ENCODE measurements at places on chromosomes 3 and 15.

- DNase-seq: no peak
These were observed 40.4 kb downstream of the MUC20 start for GRCh38 chr3:195761123-195761566.

- peak; percentile 38 for DNase-seq
These were observed 22.8 kb downstream of the EFCC1 start for GRCh38 chr3:129023909-129024308.

DNA sequence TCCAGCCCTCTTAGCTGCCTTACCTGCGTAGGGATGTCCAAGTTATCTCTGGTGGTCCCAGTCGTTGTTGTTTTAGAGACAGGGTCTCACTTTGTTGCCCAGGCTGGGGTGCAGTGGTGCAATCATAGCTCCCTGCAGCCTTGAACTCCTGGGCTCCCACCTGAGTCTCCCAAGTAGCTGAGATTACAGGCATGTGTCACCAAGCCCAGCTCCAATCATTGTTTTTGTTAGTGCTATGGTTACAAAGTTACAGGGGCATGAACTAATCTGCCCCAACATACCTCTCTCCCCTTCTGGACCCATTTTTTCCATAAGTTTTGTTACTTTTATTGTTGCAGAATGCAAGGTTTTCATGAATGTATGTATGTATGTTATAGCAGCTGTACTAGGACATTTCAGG lies 54.7 kb downstream of the CTDSPL2 start:
- DNase-seq: no peak

- no peak for DNase-seq
These were observed 542 bp downstream of the INKA1 start for GRCh38 chr3:49803465-49804140.

DNA sequence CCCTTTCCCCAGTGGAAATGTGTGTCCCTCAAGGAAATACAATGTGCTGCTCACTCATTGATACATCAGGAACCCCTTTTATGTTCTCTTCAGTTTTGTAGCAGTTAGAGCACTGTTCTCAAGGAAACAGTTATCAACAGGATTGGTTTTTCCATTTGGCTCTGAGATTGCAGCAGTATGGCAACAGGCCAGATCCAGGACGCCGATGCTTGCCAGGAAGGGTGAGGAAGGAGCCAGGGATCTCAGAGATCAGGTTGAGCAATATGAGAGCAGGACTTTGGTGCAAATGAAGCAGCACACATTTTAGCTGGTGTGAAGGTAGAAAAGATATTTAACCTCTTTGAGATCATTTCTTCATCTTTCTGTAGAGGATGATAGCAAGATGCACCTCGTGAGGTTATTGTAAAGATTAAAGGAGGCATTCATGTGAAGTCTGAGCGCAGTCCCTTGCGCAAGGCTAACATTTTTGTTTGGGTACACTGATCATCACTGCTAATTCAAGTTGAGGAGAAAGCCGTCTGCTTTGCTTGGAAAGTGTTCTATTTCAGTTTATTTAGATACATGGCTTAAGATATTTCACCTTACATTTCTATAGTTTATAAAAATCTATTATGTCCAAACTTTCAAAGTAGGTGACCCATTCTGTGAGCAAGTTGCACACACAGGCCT lies 68.5 kb downstream of the KCNH8 start:
- DNase-seq: no peak

DNA sequence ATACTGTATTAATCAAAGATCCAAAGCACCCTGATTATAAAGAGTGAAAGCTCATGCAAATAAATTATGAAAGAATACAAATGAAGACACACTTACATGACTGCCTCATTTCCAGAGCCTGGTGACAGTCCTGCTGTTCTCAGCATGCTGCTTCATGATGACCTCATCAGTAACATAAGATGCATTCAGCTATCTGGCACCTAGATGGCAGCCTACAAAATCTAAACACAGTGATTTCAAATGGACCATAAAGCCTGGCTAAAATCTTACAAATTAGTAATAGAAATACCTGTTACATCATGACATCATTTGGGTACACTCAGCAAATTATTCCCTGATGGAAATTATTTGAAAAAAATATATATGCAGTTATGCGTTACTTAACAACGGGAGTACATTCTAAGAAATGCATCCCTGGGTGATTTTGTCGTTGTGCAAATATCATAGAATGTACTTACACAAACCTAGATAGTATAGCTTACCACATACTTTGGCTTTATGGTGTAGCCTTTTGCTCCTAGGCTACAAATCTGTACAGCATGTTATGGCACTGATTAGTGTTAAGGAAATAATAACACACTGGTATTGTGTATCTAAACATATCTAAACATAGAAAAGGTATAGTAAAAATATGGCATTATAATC lies 207.2 kb downstream of the EPHA3 start:
- no peak for DNase-seq

- no peak for DNase-seq
These were observed 170.1 kb upstream of the ONECUT1 start for GRCh38 chr15:52960283-52960682.

DNA sequence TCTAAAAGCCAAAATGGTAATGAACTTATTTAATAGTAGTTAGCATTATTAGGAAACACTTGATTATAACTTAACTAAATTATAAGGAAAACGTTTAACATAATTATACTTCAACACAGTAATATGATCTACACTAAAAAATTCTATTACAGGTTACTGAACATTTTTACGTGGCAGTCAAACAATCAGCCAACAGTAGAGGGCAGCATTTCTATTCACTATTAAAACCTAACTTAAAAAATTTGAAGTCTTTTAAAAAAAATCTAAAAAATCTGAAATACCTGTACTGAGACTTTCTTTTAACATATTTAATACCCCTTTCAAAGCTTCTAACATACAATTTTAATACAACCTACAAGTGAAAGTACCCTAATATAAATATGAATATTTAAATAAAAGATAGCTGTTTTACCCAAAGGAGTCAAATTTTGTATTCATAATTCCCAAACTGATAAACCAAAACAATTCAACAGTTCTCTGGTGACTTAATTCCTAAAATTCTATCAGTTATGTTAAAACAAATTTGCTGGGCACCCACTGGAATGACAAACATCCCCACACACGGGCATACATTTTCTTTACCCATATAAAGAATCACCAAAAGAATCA lies 41.5 kb downstream of the DLG1 start:
- DNase-seq: peak; percentile 17

DNA sequence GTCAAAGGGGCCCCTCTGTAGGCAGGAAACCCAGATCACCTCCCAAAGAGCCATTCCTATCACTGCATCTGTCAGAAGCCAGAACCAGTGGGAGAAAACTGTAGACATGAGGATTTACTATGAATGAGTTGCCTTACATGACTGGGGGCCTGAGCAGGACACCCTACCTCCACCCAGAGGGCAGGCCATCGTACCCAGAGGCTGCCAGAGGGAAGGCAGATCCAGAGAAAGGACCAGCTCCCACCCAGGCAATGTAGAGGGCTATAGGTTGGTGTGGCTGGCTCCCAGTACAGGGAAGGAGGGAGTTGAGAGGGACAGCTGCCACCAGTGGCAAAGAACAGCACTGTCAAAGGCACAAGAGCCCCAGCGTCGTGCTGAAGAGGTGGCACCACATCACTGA lies 233.2 kb downstream of the OCA2 start:
- DNase-seq: no peak

DNA sequence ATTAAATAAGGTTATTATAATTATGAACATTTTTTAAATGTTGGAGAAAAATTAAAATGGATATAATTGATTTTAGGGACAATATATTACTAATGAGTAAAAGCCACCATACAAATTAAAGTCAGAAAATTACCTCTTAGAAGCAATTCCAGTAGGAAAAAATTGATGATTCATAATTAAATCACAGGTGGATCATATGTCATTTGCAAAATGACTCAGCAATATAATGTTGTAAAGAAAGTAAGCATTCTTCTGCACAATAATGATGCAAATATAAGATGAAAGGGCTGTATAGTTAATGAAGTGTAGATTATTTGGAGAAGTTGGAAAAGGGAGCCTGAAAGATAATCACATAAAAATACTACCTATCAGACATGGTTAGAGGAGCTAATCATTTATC lies 25.8 kb downstream of the ZPLD1 start:
- no peak for DNase-seq

DNA sequence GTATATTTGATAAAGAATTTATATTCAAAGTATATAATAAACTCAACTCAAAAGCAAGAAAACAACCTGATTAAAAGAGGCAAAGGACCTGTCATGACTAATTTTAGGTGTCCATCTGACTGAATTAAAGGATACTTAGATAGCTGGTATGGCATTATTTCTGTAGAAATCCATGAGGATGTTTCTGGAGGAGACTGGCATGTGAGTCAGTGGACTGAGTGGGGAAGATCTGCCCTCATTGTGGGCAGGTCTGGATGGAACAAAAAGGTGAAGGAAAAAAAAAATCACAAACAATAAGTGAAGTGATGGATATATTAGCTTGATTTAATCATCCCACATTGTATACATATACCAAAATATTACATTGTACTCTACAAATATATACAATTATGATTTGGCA lies 16.6 kb downstream of the ANKRD28 start:
- no peak for DNase-seq

GRCh38 chr3:103977417-103977816 lies 1389.3 kb upstream of the ALCAM start:
- no peak for DNase-seq

GRCh38 chr3:77967621-77968020 lies 927.7 kb downstream of the ROBO2 start:
- DNase-seq: no peak

DNA sequence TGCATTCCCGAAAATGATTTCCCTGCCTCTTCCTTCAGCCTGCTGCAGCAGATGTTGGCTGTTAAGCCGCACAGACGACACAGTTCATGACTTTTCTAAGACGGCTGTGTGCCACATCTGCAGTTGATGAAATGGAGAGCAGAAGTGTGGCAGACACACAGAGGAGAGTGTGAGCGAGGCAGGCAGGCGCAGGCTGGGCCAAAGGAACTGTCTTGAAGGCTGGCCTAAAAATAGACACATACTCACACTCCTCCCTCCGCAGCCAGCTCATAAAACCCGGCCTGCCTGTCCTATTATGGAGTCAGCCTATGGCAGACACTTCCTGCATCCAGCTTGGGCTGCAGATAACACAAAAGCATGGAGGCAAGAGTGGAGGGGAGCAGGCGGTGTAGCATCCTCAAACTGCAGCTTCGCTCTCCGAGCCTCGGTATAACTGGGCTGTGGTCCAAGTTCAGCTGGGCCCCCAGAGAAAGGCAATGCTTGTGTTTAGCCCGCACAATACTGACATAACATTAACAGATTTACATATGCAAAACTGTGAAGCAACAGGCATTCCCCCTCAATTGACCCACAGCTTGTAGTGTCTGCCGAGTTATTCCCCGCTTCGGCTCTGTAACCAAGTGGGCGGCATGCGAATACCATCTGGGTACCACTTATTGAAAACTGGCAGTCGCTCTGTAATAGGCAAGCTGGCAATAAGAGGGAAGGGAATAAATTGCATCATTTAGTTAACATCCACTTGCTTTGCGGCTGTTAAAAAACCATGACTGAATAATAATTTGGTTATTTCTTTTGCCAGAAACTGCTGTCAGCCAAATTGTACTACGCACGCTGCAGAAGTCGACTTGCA lies 40.8 kb downstream of the FOXP1 start:
- DNase-seq: no peak

GRCh38 chr3:155015776-155016436 lies 64.2 kb upstream of the MME start:
- DNase-seq: no peak

- no peak for DNase-seq
These were observed 24.1 kb downstream of the DUT start for GRCh38 chr15:48355377-48355776.

Data from HTR-8/SVneo (cell line).